Kidney glomerular epithelial cell (primary cell): ENCODE measurements at places on chromosomes 4 and X.
A peak's percentile ranks its signal among the peaks of the same experiment; 100 is the strongest.

GRCh38 chrX:9482408-9482807, 17.6 kb downstream of the TBL1X start:
- no peak for DNase-seq

DNA sequence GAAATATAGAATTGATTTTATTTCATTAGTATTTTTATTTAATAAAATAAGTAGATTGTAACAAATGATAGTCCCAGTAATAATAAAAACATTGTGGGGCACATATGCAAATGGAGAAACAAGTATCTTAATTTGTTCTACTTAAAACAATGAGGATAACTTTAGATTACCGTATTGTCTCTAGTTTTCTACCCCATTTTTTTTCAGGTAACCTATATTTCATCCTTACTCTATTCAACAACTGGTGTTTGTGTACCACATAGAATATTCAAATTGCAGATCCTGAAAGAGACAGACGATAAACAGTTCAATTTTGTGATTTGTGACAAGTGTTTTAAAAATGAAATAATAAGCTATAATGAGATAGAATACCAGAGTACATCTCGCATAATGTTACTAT, 671.8 kb downstream of the GALNTL6 start:
- no peak for DNase-seq

DNA sequence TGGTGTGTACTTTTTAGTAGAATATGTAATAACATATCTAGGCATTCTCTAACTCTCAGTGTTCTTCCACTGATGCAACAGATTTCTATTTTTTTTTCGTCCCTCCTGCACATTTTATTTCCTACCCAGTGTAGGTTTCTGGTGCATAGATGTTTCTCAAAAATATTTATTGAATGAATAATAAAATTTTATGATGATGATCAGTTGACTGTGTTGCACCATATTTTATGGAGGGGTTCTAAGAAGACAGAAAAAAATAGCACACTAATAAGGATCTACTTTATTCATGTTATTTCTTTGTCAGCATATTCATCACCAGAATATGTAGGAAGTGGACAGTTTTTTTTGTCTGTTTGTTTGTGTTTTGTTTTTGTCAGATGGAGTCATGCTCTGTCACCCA, 2529.3 kb downstream of the ARAP2 start:
- no peak for DNase-seq

DNA sequence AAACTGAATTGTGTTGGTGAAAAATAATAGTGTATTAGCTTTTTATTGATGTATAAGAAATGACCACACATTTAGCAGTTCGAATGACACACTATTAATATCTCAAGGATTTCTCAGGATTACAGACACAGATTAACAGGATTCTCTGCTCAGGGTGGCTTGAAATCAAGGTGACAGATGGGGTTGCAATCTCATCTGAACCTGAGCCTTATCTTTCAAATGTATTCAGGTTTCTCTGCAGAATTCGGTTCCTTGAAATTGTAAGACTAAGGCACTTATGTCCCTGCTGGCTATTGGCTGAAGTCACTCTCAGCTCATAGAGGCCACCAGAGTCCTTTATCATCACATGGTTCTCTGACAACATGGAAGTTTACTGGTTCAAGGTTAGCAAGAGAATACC, 1780.1 kb downstream of the ARAP2 start:
- DNase-seq = no peak

GRCh38 chrX:7188672-7189071, 40.7 kb upstream of the PUDP start:
- DNase-seq = no peak

DNA sequence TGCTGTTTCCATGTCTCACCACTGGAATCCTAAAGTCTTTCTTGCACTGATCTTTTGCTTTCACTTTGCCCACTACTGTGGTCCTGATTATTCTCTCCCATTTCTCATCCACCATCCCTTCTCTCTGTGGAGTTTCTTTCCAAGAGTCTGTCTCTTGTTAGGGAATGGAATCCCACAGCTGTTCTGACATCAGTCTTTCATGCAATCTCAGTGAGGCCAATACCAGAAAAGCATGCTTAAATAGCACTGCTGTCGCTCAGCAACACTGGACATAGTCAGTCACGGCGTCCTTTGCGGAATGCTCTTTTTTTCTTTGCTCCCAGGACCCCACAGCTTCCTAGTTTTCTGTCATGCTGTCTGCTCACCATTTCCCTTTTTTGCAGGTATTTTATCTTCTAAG, 20.1 kb downstream of the SLITRK4 start:
- no peak for DNase-seq

DNA sequence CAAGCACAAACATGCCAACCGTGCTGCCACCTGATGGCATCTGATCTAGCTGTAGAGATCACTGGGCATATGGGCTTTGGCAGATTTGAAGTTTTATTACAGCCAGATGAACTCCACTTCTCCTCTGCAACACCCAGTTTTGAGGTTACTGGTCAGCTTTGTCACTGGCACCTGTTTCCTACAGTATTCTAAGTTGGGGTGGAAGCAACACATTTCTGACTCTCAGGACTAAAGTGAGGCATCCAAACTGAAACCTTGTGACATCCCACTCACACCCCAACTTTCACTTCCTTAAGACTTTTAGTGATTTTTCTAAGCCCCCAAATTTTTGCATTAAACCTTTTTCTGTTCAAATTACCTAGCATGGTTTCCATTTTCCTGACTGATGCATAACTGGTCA, 115.1 kb upstream of the PCDH18 start:
- DNase-seq = no peak

DNA sequence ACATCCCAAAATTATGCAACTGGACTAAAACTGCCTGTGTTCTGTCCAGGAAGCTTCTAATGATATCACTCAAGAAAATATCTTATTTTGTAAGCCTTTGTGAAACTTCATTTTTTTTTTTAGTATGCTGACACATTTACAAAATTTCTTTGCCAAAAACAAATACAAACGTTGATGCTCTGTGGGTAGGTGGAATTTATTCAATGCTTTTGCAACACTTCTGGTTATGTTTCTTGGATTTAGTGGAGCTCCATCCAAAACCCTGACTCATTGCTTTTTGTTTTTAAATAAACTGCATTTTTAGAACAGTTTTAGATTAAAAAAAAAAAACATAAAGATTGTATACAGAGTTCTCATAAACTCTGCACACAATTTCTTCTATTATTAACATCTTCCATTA, 250.9 kb upstream of the MAOA start:
- DNase-seq = no peak

- DNase-seq = no peak
Observed at GRCh38 chr4:158079661-158080060, 93.2 kb downstream of the GASK1B start.

- no peak for DNase-seq
Observed at GRCh38 chr4:7774301-7775294, 165.1 kb downstream of the AFAP1 start.

GRCh38 chrX:66051980-66052379, 12.1 kb upstream of the VSIG4 start:
- no peak for DNase-seq

DNA sequence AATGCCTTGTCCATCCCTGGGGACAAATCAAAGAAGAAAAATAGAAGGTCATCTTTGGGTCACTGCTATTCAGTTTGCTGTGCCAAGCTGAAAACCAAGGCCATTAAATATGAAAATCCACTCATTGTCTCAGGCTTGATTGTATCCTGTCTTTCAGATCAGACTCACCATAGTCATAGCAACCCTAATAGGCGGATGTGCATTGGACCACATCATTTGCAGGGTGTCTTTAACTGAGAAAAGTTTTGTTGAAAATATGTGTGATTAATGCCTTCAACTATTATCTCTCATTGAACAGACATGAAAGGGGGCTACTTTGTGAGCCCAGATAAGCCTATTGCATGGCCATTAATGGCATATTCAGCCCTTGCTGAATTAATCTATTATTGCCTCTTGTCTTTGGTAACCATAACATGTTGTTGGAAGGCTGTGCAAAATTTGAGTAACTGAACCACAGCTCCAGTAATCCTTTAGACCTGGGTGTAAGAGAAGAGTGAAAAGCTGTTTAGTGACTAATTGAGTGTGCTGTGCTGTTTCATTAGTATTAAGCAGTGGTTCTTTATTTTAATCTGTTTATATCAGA, 453.6 kb upstream of the EPHA5 start:
- no peak for DNase-seq

DNA sequence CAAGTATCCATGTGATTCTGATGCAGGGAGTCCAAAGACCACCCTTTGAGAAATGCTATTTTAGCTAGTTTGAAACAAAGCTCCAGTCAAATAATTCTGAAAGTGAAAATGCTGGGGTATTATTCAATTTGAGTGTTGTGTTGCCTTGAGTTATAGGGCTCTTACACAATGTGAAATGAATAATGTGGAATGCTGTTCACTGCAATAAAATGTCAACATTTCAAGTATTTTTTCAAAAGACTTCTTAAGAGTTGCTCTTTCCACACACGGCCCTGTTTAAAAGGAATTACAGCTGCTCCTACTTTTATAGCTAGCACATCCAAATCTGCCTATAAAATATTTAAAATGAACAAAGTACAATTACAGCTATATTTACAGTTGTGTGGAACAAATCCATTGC, 27.5 kb upstream of the PLS3 start:
- no peak for DNase-seq

DNA sequence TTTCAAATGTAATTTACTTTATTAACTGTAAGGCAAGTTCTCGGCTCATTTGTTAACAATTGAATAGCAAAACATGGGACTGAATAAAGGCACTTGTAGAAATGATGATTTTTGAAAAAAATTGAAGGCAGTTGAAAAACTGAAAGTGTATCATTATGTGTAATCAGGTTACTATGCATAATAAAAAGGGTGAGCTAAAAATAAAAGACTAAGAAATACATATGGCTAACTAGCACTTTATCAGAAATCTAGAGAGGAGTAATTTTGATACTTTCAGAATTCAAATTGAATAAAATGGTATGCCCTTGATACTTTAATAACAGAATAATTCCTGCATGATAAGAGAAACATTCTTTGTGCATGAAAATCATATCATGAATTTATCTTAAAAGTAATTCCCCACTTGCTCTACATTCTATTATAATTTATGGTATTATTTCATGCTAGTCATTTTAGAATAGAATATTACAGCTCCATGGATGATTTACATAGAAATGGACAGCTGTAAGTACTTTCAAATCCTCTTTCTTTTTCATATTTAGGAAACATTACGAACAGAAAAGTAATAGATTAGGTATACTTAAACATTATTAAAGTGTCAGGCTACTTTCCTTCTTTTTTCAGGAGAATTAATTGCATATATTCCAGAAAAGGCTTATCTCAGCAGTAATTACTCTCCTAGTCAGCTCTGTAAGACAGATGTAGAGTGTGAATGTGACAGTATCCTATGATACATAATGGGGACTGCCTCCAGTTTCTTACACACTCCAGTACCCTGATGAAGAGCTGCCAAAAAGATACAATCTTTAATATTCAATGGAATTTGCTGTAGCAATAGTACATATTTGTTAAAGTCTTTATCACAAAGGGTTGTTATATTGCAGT, 697.3 kb downstream of the CCSER1 start:
- DNase-seq = no peak

DNA sequence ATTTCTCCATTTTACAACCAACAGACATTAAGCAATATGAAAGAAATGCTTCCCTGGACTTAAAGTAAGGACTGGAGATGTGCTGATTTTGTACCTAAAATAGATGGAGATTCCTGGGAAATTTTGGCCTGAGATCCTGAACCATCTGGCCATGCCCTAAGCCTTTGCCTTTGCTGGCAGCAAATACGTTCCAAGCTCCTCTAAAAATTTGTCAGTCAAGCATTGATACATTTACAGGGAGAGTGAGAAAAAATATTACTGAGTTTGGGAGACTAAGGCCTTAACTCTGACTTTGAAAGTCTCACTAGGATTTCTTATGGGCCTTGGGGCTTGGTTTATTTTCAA, 63.9 kb downstream of the FHDC1 start:
- no peak for DNase-seq

DNA sequence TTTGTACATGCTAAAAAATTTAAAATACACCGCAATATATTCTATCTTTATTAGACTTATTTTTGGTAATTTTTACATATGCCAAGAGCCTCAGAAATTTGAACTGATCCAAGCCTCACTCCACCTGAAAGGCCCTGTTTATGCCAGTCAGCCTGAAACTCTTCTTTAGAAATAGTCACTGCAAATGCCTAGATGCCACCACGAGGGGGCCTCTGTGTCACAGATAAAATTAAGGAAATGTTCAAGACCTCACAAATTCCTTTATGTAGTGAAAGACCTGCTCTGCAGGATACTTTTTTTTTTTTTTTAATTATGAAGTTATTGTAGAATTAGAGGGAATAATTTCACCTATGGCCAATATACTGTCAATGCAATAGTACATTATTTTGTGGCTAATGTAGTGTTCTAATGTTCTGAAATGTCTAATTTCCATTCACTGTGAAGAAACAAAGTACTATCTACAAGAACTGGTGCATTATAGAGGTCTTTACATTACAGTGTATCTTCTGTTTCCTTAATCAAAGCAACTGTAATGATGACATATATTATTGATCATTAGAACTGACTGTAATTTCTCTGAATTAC, 69.8 kb downstream of the DTHD1 start:
- DNase-seq = peak; percentile 33

- DNase-seq = no peak
Observed at GRCh38 chrX:20046223-20046622, 55.4 kb upstream of the BCLAF3 start.

DNA sequence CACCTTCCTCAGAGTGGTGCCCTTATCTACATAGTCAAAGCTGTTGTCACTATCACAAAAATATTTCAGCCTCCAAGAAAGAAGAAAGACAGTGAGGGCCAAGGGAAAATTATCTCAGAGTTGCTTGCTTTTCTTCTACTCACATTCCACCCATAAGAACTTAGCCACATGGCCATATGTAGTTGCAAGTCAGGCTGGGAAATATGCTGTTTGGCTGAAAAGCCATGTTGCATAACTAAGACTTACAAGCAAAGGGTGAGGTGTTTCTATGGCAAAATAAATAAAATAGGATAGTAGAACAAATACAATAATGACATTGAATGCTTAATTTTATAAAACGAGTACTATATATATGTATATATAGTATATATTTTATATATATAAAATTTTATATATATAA, 365.9 kb upstream of the PABPC4L start:
- no peak for DNase-seq

- no peak for DNase-seq
Observed at GRCh38 chrX:11431786-11432185, 138.6 kb downstream of the AMELX start.

- DNase-seq = no peak
Observed at GRCh38 chr4:93770201-93770600, 58.4 kb upstream of the ATOH1 start.

- DNase-seq = no peak
Observed at GRCh38 chr4:5995901-5996623, 22.2 kb downstream of the C4orf50 start.

GRCh38 chr4:92791871-92792440, 488.2 kb downstream of the GRID2 start:
- DNase-seq = peak; percentile 27
